Natural killer cell (primary cell): ENCODE measurements at places on chromosomes 7 and 10. TPM values are rescaled to one million over a fixed set of nuclear protein-coding genes. Genes with fewer than 3 reads are reported as not detected.

TMEM196 gene
- total RNA-seq: not detected

PPP1R17 gene
- not detected for total RNA-seq

DNA sequence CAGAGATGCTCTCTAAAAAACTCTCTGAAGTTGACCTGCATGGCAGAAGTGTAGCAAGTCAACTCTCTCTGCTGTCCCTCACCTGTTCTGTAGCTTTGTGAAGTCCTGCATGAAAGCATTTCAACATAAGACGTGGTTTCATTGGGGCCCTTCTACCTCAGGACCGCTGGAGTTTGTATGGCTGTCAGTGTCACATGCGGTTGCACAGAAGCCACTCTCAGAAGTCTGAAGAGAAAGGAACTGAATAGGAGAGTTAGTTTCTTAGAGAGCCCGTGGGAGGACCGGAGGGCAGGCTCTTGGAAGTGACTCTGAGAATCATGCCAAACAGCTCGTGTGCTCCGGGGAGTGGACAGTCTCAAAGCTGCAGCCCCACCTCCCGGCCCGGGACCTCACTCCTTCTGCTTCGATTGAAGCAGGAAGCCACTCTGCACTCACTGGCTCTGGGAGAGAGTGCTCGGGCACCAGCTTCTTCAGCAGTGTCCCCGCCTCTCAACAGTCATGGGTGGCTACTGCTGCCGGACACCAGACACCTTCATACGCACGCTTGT lies 486.7 kb downstream of the SDK1 start:
- no peak for DNase-seq

DNA sequence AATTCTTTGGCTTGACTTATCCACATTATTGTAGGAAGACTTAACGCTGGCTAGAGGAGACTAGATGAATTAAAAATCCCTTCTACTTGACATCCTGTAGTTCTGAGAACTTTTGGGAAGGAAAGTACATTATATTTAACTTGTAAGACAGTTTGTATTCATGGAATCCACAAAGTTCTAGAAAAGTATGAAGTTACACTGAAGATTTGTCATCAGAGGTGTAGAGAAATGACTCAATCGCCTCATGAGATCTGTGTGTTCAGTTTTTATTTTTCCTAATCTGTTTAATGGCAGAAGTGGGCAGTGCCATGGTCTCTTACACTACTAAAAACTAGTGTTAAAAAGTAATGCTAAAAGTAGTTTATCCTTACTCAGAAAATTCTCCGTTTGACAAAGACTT lies 89.1 kb upstream of the SMIM30 start:
- DNase-seq: no peak

GRCh38 chr10:123331438-123331837 lies 177.2 kb downstream of the BUB3 start:
- DNase-seq: no peak

DNA sequence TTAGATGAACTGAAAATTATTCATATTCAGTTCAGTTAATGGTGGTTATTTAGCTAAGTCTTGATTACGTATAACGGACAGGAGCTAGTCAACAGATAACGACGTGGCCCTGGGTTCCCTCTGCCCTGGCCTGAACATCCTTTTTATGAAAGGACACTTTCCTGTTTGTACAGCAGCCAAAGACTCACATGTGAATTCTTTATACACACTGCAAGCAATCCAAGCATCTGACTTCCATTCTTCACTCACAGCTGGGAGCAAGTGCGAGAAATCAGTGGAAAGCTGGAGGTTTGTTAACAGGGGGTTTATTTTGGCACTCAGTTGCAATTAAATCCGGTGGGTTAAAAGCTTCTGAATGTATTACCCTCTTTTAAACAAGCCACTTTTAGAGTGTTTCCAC lies 148.1 kb upstream of the GDF10 start:
- DNase-seq: no peak

- no peak for DNase-seq
Measured at GRCh38 chr7:36962367-36962766, 238.1 kb upstream of the AOAH start.

- DNase-seq: no peak
Measured at GRCh38 chr7:26467541-26467940, 175.9 kb downstream of the SNX10 start.

GRCh38 chr10:23096802-23097549 lies 1.6 kb downstream of the MSRB2 start:
- no peak for DNase-seq
